NB4 (cell line): ENCODE measurements at places on chromosomes 11 and 22.

GRCh38 chr11:12640926-12641849, 33.0 kb upstream of the TEAD1 start:
- peak; percentile 6 for DNase-seq

DNA sequence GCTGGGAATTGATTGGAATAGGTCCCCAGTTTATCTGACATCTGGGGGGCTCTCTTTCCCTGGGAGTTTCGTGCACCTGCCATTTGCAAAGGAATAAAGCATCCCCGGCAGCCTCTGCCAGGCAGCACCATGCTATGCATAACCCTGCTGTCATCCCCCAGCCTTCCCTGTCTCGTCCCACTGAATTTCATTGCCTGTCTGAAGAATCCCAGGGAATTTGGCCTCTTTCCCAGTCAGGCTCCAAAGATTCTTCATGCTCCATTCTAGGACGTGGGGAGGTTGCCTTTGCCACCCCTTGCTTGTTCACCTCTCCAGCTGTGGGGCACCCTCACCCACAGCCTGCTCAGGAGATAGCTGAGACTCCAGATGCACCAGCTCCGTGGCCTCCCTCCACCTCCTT, 195.1 kb upstream of the TBCEL start:
- no peak for DNase-seq

DNA sequence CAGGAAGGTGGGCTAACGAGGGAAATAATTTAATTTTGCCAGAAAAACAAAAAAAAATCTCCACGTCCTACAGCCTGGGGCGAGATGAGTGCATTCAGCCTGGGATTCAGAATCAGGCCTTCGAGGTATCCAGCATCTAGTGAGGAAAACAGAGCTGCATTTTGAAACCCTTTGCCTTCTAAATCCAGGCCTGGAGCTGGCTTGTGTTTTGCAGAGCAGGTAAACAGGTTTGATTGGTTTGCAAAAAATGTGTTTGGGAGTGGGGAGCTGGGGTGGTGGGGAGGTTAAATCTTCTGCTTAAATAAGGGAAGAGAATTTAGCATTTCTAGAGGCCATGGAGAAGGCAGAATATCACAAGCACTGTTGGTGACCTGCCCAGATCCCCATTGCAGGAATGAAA, 29.7 kb upstream of the RASD2 start:
- no peak for DNase-seq

DNA sequence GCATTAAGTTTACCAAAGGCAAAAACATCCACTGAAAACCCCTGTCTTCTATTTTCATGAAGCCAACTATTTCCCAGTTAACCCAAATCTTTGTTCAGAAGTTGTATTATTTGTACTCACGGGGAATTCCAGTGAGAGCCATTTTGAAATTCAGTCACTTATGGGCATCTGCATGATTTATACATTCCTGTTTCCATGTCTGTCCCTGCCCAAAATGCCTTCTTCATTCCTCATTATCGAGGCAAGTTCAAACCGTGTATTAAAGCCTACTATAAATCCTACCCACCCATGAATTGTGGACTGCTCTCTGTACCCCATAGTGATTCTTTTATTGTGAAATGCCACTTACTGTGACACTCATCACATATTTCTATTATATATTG, 772.7 kb downstream of the DLG2 start:
- DNase-seq, result no peak

DNA sequence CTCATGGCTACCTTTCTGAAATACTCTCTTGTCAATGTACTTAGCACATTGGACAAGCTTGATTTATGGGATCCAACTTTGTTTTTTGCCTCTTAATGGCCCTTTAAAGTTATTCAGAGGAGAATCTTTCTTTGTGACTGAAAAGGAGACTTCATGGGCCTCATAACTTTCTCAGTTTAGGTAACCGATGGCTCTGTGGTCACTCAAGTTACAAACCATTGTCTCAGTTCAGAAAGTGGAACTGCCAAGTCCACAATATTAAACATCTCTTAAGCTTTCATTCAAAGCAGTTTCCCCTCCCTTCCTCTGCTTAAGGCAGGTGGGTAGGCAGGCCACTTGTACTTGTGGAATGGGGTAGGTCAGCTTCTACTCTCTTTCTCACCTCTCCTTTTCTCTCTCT, 12.3 kb upstream of the ARL14EP start:
- DNase-seq, result no peak

GRCh38 chr22:37918580-37919270, 12.6 kb downstream of the MICALL1 start:
- no peak for DNase-seq

- peak; percentile 73 for DNase-seq
Measured at GRCh38 chr11:45777127-45777969, 27.6 kb upstream of the SLC35C1 start.

DNA sequence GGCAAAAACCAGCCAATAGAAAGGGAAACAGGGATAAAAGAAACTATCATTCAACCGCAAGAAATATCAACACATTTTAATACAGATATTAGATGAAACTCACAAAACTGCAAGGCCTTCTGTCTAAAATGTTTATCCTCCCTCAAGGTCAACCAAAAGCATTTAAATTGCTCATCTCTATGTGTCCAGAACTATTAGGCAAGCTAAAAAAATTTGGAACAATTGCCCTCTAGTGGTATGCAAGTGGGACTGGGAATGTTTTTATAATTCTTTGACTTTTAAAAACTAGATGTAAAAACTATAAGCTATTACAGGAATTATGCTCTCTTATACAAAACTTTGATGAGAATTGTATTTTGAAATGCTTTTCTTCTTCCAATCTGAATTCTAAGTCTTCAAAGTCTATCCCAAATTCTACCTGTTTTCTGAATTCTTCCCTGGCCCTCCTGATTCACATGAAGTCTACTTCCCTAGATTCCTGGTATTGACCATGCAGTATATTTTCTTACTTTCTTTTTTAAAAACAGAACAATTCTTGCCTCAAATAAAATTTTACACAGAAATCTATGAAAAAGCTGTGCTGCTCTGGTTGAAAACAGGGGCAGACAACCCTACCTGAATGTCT, 4.9 kb downstream of the CWC15 start:
- DNase-seq, result peak; percentile 45

- peak; percentile 93 for DNase-seq
Measured at GRCh38 chr11:64246871-64247728, at the start of gene PPP1R14B. Gene PPP1R14B (minus strand): TSS chr11:64246943. CDS start chr11:64246673, 270 bp downstream.

DNA sequence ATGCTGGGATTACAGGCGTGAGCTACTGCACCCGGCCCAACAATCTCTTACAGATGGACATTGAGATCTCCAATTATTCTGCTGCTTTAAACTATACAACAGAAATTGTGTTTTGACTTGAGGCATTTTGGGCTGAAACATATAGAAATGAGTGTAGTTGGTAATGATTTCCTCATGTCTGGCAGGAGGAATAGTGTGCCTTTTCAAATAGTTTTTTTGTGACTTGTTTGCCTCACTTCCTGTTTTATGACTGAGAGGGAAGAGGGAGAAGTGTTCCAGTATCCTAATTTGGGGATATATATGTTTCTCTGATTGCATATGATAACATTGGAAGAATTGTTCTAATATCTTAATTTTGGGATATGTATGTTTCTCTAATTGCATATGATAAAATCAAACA, 40.2 kb downstream of the EP300 start:
- no peak for DNase-seq

GRCh38 chr11:61870541-61871031, 20.8 kb downstream of the FADS3 start:
- DNase-seq, result peak; percentile 79

DNA sequence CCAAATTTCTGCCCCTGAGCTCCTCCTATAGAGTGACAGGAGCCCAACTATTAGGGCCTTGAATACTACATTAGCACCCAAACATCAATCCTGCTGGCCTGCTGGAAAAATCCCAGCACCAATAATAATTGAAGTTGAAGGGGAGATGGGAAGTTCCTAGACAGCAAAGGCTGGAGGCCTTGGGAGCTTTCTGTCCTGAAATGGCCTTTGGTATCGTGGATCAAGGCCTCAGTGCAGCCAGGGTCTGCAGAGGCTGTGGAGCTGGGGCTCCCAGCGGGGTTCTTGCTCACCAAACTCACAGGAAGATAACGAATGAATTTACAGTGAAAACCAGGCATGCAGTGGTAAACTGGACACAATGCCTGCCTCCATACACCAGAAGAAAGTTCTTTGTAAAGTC, 9.2 kb upstream of the MICALL1 start:
- DNase-seq, result no peak

DNA sequence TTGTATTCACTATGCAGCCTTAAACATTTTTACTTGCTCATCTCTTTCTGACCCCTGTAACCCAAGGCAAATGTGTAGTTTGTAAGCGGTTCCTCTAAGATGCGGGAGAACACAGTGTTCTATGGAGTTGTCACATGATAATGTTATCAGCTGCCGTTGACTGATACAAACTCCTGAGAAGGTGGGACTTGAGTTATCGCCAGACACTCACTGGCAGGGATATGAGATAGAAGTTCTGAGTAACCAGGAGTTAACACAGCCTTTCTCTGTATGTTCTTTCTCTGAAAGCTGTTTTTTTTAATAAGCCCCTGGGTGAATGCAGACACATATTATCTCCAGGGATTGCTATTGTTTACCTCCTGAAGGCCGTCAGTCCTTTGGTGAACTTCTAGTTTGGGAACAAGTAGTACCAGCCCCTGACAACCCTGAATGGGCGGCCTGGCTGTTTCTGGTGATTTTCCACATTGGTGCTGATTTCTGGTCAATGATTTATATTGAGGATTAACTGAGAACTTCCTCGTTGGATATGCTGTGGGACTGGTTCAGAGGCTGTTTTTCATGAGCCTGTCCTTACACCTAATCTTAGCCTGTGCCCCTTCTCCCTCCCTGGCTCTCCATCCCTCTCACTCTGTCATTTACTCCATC, 155.3 kb upstream of the RASSF10 start:
- no peak for DNase-seq

GRCh38 chr11:2215561-2216399, 44.2 kb upstream of the TH start:
- DNase-seq, result no peak

DNA sequence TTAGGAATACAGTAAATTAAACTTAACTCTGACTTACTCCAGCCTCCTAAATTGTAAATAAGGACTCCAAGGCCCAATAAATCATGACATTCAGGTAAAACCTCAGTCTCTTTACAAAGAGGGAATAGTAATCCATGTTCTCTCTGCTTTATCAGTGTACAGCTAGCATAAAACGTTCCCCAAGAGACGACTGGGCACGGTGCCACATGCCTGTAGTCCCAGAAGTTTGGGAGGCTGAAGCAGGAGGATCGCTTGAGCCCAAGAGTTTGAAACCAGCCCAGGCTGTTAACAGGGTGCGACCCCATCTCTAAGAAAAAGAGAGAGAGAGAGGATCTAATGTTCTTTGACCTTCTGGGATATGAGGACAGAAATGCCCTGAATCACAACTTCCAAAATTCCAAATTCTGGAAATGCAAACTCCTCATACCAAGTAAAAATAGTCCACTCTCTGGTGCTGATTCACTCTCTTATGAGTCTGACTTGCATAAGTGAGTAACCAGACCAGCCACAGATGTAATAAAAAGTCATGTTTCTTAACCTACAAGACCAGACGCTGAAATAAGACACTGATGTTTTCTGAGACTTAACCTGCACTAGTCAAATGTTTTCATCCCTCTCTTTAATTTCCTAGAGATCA, 25.5 kb downstream of the NNMT start:
- DNase-seq, result no peak

GRCh38 chr11:126233391-126233790, 21.8 kb downstream of the FAM118B start:
- no peak for DNase-seq

- peak; percentile 94 for DNase-seq
Measured at GRCh38 chr11:66371627-66372415, at the start of gene SLC29A2. Gene SLC29A2 (minus strand): TSS chr11:66371760. CDS start chr11:66371591, 169 bp downstream.

- DNase-seq, result no peak
Measured at GRCh38 chr11:44437122-44437521, 127.2 kb upstream of the ALX4 start.

- peak; percentile 38 for DNase-seq
Measured at GRCh38 chr22:40434745-40435144, 64.4 kb downstream of the SGSM3 start.

- DNase-seq, result no peak
Measured at GRCh38 chr22:35400501-35400790, 506 bp downstream of the MCM5 start.

- peak; percentile 47 for DNase-seq
Measured at GRCh38 chr11:2088746-2089535, 50.2 kb downstream of the IGF2 start.

GRCh38 chr11:128666397-128666796, 27.5 kb upstream of the FLI1 start:
- DNase-seq, result no peak

DNA sequence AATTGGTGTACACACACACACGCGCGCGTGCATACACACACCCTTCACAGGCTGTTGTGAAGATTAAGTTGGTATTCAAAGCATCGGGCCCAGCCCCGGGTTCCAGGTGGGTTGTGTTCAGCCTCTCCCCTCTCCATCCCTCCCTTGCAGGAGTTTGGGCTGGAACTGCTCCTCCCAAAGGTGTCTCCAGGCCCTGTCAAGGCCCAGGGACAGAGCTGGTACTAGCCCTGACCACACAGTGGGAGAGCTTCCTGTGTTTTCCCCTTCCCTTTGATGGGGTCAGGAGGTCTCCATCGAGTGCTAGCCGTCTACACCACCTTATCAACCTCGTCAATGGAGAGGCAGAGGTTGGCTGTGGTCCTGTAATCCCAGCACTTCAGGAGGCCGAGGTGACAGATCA, 36.5 kb upstream of the CSNK1E start:
- no peak for DNase-seq

DNA sequence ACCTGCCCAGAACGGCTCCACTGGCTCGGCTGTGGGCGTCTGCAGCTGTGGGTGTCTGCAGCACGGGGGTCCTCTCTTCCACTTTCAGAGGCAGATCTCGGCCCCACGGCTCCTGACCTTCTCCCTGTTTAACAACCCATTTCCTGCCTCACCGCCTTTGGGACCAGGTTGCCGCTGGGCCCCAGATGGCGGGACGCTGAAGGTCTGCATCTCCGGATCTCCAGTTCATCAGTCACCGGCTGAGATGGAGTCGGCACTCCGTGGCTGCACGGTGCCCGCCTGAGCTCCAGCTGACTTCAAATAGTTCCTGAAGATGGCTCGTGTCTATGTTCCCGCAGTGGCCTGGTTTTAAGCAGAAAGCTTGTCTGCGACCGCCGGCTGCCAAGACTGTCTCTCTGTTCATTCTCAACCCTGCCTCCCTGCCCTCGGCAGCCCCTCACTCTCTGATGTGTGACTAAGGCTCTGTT, 475.9 kb downstream of the BRD1 start:
- DNase-seq, result no peak

DNA sequence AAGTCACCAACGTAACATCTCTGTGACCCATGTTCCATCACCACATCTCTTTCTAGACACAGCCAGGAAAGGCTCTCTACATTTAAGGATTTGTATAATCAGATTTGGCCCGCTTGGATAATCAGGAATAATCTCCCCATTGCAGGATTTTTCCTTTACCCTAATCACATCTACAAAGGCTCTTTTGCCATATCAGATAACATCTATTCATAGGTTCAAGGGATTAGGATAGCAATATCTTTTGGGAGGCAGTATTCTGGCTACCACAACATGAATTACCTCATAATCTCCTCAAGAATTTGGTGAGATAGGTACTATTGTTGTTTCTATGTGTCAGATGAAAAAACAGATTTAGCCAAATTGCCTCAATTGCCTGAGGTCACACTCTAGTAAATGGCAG, 142.8 kb upstream of the UBASH3B start:
- no peak for DNase-seq
